ENCODE measurements at places on chromosomes 1 and 21.

- no peak for DNase-seq
Observed at GRCh38 chr1:63063367-63063766, 259.0 kb upstream of the FOXD3 start.

GRCh38 chr21:29258626-29259338 lies 39.9 kb upstream of the BACH1 start:
- no peak for DNase-seq

DNA sequence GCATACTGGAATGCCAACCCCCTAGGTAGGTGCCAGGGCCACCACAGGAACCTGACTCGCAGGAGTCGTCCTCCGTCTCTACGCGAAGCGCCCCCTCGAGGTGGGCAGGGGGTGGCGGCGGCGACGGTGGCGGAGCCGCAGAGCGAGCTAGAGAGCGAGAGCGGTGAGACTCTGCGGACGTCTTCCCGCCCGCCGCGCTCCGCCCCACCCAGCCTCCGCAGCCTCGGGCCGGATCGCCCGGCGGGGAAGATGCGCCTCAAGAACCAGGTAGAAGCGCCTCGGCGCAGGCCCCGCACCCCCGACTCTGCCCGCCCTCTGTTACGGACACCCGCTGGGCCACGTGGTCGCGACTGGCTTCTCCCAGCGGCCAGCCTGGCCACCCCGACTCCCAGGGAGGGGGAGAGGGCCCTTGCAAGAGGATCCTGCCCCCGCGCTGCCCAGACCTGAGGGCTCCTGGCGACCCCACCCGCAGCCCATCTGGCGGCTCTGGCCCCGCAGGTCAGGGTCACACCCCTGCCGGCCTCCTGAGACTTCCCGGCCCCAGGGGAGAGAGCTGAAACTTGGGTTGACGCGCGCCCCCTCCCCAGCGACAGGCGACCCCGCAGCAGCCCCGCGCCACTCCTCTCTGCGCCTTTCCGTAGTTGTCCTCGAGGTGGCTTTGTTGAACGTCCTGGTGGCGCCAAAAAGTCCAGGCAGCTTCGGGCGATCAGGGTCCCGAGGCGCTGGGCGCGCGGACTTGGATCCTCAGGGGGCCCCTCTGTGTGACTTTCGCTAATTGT lies 24.4 kb upstream of the AGBL4 start:
- no peak for DNase-seq

- DNase-seq, result no peak
Observed at GRCh38 chr1:19283891-19284290, 4.7 kb downstream of the AKR7A3 start.

DNA sequence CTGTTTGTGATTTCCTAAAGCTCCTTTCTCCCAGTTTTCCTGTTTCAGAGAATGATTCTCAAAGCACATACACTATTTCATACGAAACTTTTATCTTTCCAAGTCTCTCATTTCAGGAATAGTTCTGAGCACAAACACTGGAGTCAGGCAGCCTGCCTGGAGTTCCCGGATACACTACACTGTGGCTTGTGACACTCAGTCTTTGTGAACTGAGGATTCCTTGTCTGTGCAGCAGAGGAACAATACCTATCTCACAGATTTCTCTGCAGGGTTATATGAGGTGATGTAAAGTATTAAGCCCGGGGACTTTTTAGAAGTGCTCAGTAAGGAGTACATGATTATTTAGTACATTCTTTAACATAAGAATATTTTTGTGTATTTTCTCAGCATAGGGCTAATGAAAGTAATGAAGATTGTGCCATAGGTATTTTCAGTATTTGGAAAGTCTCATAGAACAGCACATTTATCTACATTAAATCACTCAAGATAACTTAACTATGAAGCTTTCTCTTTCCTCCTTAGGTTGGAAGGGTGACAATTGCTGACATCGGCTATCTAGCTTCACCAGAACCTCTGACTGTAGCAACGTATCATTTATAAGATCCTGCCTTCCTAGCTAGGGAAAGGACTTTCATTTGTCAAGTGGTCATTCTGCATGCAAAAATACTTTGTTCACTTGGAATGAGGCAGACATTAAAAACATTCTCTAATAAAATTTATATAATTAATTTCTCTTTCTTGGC lies 12.9 kb downstream of the GBP2 start:
- DNase-seq, result no peak

GRCh38 chr1:226711976-226712741 lies 26.9 kb downstream of the ITPKB start:
- no peak for DNase-seq

GRCh38 chr1:215833941-215834729 lies 267.0 kb downstream of the KCTD3 start:
- DNase-seq, result no peak

GRCh38 chr1:195898373-195898772 lies 709.9 kb downstream of the KCNT2 start:
- DNase-seq, result no peak

DNA sequence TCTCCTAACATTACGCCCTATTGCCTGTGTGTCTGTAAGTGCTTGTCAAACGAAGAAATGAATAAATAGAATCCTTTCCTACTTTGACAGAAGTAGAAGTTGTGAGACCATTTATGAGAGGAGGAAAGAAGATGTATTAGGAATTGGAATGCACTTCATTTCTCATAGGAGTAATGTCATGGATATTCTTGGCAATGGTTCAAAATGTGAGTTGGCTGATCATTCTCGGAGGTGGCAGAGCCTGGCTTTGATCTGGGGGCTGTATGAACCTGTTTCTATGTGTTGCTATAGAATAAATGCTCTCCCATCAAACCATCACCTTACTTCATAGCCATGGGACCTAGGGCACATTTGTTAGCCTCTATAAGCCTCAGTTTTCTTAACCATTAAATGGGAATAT lies 10.1 kb upstream of the SERBP1 start:
- no peak for DNase-seq

DNA sequence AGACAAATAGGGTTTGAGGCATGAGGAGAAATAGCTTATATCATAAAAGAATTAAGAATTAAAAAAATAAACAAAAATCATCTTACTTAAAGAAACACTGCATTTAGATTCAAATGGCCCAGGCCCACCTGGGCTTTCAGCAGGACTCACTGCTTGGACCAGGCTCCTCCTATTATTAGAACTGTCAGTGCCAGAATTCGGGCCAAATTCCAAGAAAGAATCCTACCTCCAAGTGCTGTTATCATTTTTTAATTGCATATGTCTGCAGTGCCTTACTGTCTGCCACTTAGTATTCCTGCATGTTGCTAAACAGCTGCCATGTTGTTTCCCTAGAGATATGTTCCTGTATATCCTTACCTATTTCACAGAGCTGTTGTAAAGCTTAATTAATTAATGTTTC lies 112.0 kb downstream of the BARHL2 start:
- DNase-seq, result no peak

DNA sequence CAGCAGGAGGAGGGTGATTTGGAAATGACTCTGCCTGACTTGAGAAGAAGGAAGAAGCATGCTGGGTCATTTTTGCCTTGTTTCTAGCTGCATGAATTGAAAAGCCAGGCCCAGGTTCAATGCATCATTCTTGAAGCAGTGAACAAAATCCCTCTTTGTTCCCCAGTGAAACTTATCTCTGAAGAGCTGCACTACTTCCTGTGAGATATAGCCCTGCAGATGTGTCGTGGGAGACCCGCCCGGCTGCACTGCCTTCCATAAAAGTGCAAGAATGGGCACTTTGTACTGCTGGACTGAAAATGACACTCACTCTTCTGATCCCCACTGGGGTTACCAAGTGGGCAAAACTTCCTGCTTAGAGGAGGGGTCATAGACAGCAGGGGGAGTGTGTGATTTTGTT lies 249.2 kb upstream of the NFIA start:
- DNase-seq, result no peak
